Stimulated activated CD4-positive, alpha-beta T cell treated with anti-CD3 and anti-CD28 coated beads, TNF-alpha, amount 100 ng/mL, for 24 hours (primary cell): ENCODE measurements at places on chromosomes 3 and 15.
A peak's percentile ranks its signal among the peaks of the same experiment; 100 is the strongest.

GRCh38 chr3:71585887-71586809, 2.6 kb upstream of the FOXP1 start:
- no peak for DNase-seq

- DNase-seq, result no peak
These were observed 13.2 kb upstream of the SCAMP5 start for GRCh38 chr15:74982183-74982582.

DNA sequence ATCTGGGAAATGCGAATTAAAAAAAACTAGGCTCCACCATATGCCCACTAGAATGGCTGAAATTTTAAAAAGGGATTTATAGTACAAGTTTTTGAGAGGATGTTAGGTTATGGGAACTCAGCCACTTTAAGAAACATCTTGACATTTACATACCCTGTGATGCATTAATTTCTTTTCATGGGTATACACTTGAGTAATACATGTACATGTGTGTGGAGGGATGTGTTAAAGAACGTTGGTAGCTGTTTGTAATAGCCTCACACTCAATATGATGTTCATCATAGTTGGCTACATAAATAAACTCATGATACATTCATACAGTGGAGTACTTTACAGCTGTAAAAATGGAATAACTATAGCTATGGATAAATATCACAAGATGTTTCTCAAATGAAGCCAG, 40.9 kb downstream of the MEF2A start:
- DNase-seq, result no peak

DNA sequence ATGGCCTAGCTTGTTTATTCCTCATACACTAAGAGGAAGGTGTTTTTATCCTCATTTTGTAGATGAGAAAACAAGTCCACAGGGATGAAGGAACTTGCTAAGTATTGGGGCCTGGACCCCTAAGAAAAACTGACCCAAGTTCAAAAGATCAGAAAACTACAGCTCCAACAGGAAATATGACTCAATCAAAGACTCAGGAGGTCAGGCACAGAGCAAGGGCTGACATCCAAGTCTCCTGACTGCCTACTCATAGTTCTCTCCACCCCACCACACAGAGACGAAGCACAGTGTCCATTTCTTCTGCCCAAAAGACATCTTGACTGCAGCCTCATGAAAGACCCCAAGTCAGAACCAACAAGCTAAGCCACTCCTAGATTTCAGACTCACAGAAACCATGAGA, 26.9 kb upstream of the TPM1 start:
- no peak for DNase-seq

- no peak for DNase-seq
These were observed 160.7 kb downstream of the SQOR start for GRCh38 chr15:45795440-45796069.

DNA sequence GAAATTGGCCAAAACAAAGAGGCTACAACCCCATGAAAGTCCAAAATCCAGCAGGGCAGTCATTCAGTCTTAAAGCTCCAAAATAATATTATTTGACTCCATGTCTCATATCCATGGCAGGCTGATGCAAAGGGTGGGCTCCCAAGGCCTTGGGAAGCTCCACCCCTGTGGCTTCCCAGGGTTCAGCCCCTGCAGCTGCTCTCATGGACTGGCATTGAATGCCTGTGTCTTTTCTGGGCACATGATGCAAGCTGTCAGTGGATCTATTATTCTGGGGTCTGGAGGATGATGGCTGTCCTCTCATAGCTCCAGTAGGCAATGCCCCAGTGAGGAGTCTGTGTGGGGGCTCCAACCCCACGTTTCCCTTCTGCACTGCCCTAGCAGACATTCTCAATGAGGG, 81.8 kb downstream of the ZMAT3 start:
- DNase-seq, result no peak

GRCh38 chr3:77227567-77227966, 187.7 kb downstream of the ROBO2 start:
- no peak for DNase-seq

DNA sequence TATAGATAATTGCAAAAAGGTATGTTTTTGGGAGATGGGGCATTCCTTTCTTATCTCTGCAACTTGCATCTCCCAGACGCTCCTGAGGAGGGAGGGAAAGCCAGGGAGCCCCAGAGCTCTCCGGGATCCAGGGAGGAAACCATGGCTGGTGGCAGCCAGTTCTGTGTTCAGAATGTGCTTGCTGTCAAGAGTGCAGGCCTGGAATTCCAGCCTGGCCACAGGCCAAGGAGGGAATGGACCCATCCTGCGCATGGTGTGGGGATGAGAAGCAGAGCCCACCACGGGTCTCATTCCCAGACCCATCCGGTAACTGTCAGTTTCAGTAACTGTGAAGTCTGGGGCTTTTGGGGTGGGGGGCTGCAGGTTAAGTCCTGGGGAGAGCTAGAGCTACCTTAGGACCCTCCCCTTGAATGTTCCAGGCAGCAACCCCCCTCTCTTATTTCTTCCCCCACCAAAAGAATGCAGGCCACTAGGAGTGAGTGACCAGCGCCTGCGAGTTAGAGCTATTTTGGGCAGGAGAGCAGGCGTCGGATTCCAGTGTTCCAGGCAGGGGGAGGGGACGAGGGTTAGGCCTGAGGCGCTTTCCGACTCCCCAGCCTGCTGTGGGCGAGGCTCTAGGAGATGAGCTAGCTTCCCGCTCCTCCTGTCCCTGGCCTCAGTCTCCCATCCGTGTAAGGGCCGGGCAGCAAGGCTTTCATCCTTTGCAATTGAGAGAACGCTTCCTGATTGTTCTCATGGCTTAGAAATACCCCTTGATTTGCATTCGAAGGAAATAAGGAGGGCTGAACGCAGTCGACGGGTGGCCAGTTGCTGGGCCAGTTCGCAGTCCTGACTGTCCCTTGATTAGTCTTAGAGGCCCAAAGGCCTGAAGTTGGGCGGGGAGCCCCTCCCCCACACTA, 781 bp upstream of the DAG1 start:
- DNase-seq, result no peak

- no peak for DNase-seq
These were observed 124.3 kb downstream of the CHCHD6 start for GRCh38 chr3:126828306-126828705.

- DNase-seq, result peak; percentile 48
These were observed 28.8 kb upstream of the UBL7 start for GRCh38 chr15:74489518-74490338.

- no peak for DNase-seq
These were observed 2.5 kb upstream of the CNTN4 start for GRCh38 chr3:2096216-2096615.

- no peak for DNase-seq
These were observed 185.1 kb upstream of the AGTR1 start for GRCh38 chr3:148512648-148513047.

DNA sequence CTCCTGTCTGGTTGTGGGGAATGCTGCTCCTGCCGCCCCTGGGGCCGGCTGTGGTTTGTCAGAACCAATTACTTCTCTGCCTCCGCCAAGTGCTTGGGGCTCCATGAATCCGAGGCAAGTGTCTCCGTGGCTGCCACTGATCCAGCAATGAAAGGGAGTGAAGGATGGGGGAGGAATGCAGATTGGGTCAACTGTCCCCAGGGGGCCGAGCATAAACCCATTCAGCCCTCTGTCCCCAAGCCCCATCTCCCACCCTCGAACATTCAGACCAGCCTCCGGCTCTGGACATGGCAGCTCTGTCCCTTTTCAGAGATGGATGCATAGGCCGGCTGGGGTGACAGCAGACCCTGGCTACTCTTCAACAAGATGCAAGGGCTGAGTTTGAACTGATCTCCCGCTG, 35.5 kb downstream of the CACNA2D2 start:
- no peak for DNase-seq

DNA sequence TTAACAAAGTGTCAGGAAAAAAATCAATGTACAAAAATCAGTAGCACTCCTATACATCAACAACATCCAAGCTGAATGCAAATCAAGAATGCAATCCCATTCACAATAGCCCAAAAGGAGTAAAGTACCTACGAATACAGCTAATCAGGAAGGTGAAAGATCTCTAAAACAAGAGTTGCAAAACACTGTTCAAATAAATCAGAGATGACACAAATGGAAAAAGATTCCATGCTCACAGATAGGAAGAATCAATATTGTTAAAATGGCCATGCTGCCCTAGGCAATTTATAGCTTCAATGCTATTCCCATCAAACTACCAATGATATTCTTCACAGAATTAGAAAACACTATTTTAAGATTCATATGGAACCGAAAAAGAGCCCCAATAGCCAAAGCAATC, 223.7 kb upstream of the CD96 start:
- no peak for DNase-seq

DNA sequence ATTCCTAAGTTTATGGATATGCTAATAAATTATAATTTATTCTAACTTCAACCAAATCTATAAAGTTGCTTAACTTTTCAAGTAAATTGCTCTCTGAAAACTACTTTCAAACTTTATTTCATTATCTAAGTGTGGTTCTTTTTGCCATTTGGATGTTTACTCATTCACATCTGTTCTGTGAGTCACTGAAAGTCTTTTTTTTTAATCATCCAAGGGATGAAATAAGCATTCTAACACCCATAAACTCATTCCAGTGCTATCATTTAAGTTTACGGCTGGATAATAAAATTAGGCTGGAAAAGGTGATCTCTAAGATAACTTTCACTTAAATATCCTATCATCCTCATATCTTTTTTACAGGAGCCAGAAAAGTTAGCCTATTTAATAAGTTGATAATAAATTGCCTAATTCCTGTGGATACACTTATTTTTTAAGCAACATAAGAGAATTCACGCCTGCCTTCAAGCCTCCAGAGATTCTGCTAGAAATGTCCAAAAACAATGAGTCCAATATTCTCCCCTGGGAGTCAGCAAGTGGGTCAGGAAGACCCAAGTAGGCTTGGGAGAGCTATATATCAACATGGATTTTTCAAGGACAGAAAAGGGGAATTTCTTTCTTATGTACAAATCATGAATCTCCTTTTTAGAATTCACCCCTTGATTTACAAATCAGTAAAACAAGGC, 25.8 kb downstream of the SCG3 start:
- no peak for DNase-seq

DNA sequence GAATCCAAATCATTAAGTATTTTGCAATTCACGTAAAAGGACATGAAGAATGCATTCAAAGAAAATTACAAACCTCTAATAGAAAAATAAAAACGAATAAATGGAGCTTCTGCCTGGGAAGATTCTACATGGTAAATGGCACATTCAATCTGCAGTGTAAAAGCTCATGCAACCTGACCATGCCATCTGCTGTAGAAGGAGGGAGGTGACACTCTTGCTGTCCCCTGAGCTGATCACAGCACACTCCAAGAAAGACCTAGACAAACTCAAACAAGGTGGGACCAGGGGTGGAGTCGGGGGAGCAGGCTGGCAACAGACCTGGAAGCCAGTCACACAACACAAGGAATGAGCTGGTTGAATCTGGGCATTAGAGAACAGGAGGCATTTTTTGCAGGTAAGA, 101.8 kb downstream of the BDH1 start:
- no peak for DNase-seq

- DNase-seq, result no peak
These were observed 10.7 kb upstream of the TRAK1 start for GRCh38 chr3:42080453-42080872.
